ELR (cell line): ENCODE measurements at places on chromosomes 12 and 14.

- DNase-seq = no peak
These were observed 33.1 kb downstream of the RPS29 start for GRCh38 chr14:49553106-49553505.

GRCh38 chr12:27385766-27386564 is 53.3 kb downstream of the BMAL2 start:
- DNase-seq = no peak

GRCh38 chr14:69268223-69268622 is 8.3 kb downstream of the GALNT16 start:
- peak; percentile 70 for DNase-seq

DNA sequence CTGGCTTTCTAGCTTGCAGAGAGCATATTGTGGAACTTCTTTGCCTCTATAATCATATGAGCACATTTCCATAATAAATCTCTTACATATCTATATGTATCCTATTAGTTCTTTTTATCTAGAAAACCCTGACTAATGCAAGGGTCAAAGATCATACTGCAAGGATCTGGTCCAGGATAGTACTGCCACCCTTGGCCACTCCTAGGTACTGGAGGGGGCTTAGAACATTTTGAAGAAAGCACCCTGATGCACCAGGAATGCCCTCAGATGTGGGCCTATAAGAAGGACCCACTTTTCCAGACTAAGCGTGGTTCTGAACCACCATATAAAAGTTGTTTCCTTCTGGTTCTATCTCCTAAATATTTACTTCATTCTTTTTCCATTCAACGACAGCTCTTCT is 14.6 kb downstream of the ATXN7L3B start:
- peak; percentile 22 for DNase-seq

GRCh38 chr14:56805201-56805991 is 4.9 kb downstream of the OTX2 start:
- no peak for DNase-seq

DNA sequence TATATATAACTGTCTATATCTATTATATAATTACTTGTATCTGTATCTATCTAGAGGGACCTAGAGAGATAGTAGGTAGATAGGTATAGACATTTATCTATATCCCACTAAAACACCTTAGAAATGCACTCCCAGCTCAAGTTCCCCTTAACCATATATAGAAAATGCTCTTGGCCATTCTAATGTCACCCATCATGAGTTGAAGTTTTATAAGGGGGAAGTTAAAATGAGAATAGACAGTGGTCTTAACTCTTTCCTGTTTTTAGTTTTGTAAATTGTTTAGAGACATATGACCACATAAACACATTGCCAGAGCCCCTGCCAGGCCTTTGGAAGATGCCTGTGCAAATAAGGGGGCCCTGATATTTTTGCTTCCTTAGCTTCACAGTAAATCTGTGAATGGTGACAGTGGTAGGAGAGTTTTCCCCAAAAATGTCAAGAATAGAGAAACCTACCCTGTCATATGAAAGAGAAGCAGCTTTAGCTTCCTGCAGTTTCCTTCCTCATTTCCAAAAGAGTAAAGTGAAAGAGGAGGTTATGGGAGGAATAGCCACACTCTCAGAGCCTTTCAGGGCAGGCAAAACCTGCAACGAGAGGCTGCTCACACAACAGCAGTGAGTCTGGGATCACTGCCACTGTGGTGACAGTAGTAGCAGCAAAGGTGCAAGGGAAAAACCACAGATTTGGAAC is 45.5 kb downstream of the MGST1 start:
- no peak for DNase-seq

- DNase-seq = no peak
These were observed 4.2 kb upstream of the LIN7A start for GRCh38 chr12:80941916-80942315.

- no peak for DNase-seq
These were observed 310.8 kb downstream of the BCL11B start for GRCh38 chr14:98961191-98961590.

DNA sequence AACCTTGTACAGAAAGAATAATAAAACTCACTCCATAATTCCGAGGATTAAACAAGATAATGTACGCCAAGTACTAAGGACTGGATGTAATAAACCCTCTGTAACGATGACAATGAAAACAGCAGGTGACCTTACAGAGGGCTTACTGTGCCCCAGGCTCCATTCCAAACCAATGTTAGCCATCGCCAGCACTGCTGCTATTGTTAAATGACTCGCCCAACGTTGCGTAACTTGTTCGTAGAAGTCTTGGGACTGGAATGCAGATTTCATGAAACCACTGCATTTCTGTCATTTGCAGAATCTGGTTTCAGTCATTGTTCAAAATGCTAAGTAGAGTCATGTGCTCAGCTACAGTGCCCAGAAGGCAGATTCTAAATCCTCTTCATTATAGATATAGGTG is 728 bp upstream of the STON2 start:
- peak; percentile 89 for DNase-seq

- DNase-seq = no peak
These were observed 1092.8 kb downstream of the TMTC2 start for GRCh38 chr12:83779526-83779925.

DNA sequence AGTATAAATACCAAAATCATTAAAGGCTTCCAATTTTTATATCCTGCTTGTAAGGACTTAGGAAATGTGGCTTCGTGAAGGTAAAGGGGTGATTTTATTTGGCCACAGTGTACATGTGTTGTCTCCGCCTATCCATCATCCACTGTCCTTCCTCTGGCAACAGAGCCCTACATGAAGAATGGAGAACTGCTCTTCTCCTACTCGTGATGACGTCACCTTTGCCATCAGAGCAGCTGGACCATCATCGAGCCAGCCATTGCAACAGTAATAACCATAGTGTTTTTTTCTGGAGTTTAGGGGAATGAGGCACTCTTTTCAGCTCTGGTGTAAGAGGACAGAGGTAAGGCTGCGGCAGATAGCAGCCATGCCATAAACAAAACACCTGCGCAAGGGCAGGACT is 19.2 kb downstream of the ITPR2 start:
- DNase-seq = no peak

- no peak for DNase-seq
These were observed 1.2 kb downstream of the REM2 start for GRCh38 chr14:22884076-22884737.
